Fibroblast of lung (primary cell): ENCODE measurements at places on chromosomes 13 and 19. TPM values are rescaled to one million over a fixed set of nuclear protein-coding genes. Genes with fewer than 3 reads are reported as not detected.
A peak's percentile ranks its signal among the peaks of the same experiment; 100 is the strongest.

The LRRC25 gene
- total RNA-seq, result 1.2 and 4.6 TPM in 2 replicates

The PCDH8 gene
- not detected in 2 replicates for total RNA-seq

The GET3 gene
- 94.1 and 95.3 TPM in 2 replicates for total RNA-seq

DNA sequence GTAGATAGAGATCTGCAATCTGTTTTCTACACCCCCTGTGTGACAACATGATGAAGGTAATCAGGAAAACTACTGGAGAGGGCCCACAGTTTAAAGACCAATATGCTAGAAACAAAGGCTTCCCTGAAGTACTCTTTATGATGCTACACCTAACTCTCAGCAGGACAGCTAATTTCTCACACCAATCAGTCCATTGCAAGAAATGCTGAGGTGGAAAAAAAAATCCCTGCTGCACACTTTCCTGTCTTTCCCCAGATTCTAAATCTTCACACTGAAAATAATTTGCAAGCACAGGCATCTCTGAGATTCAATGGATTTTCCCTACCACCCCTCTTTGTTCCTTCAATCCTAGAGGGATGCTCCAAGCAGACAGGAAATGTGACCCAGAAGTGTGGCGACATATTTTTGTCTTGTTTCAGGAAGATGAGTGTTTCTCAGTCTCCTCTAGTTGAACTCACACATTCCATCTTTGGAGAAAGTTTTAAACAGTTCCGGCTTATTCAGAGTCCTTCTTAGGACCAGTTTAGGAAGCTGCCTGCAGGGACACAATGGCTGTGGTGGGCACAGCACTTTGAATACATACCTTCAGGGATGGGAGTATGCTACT is 671.6 kb downstream of the DIAPH3 start:
- no peak overlapping the region for H3K27ac ChIP-seq
- H3K4me1 ChIP-seq, result peaks cover 13% of the 10 kb centered on the region
- H3K36me3 ChIP-seq, result no peaks in the 10 kb centered on the region
- no peak overlapping the region for H3K4me3 ChIP-seq
- DNase-seq, result peak; percentile 39

- no peak overlapping the region for H3K27ac ChIP-seq
- no peaks in the 10 kb centered on the region for H3K36me3 ChIP-seq
- no peak for DNase-seq
- H3K4me3 ChIP-seq, result no peak overlapping the region
Observed at GRCh38 chr19:7492142-7492541, 3.3 kb upstream of the PEX11G start.

DNA sequence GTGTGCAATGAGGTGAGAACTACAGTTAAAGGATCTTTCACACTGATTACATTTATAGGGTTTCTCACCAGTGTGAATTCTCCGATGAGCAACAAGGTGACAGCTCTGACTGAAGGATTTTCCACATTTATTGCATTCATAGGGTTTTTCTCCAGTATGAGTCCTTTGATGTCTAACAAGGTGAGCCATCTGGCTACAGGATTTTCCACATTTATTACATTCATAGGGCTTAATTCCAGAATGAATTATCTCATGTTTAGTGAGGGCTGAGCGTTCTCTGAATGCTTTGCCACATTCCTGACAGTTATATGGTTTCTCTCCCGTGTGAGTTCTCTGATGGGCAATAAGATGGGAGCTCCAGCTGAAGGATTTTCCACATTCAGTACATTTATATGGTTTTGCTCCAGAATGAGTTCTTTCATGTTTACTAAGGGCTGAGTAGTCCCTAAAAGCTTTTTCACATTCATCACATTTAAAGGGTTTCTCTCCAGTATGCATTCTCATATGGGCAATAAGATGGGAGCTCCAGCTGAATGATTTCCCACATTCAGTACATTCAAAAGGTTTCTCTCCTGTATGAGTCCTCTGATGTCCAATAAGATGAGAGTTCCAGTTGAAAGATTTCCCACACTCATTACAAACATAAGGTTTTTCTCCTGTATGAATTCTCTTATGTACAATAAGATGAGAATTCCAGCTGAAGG is 4.4 kb upstream of the C19orf18 start:
- peak; percentile 19 for DNase-seq
- H3K27me3 ChIP-seq, result no peaks in the 10 kb centered on the region
- no peak overlapping the region for H3K27ac ChIP-seq
- no peak overlapping the region for H3K4me3 ChIP-seq
- H3K4me1 ChIP-seq, result no peaks in the 10 kb centered on the region
- H3K36me3 ChIP-seq, result peaks cover 2% of the 10 kb centered on the region

- no peaks in the 10 kb centered on the region for H3K4me1 ChIP-seq
- H3K27ac ChIP-seq, result no peak overlapping the region
- no peaks in the 10 kb centered on the region for H3K27me3 ChIP-seq
- no peak overlapping the region for H3K4me3 ChIP-seq
- peaks cover 5% of the 10 kb centered on the region for H3K36me3 ChIP-seq
Observed at GRCh38 chr19:5071579-5071978, 102.7 kb downstream of the KDM4B start.

- no peak for DNase-seq
- H3K4me1 ChIP-seq, result no peaks in the 10 kb centered on the region
- peaks cover 1% of the 10 kb centered on the region for H3K36me3 ChIP-seq
- no peak overlapping the region for H3K4me3 ChIP-seq
Observed at GRCh38 chr13:112809332-112810315, 119.8 kb downstream of the ATP11A start.

DNA sequence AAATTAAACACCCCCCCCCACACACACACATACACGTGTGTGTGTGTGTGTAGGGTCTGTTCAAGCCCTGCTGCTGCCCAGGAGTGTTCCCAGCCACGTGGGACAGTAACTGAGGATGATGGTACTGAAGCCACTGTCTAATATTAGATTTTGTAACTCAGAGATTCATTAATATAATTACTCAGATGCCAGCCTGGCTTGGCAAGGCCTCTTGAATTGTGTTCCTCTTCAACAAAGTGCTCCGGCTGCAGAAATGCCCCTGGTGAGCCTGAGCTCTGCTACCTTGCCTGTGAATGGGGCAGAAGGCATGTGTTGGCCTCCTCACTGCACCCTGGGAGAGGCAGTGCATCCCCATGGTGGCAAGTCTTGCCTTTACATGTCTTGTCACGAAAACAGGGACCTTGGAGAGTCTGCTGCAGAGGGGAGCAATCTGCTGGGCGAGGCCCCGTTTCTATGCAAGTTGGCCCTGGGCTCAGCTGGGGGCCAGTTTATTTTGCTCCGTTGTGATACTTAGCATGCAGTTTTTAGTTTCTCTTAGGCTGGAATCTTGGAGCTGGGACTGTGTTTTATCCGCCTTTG is 44.0 kb downstream of the NFIX start:
- peak overlapping the region; percentile 2 for H3K27ac ChIP-seq
- DNase-seq, result no peak
- no peak overlapping the region for H3K4me3 ChIP-seq

DNA sequence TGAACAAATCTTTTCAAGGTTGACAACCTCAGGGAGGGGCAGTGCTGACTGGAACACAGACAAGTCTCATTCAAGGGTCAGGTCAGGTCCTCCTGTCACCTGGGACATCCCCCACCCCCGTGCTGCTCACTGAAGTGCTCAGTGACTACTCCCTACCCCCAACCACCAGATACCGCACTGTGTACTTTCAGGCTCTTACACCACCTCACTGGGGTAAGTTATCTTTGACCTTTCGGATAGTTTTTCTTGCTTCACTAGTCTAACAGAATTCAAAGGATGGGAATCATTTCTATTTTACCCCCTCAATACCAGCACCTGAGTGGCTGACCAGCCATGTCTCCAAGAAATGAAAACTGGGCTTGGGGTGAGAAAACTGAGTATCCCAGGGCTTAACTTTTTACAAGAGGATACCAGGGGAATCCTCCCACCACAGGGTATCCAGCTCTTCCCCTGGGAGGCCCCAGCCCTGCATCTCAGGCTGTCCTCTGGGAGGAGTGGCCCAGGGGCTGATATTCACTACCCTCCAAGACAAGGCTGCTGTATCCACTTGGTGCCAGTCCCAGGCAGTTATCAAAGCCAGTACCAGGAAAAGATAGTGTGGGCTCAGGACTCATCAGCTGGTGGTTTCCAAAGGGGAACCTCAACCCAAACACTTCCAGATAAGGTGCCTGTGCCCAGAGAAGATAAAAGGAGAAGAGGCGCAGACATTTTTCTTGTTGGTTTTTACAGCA is 2.1 kb downstream of the ZNF563 start:
- H3K27ac ChIP-seq, result no peak overlapping the region
- DNase-seq, result no peak
- H3K4me1 ChIP-seq, result peaks cover 6% of the 10 kb centered on the region
- H3K36me3 ChIP-seq, result no peaks in the 10 kb centered on the region

DNA sequence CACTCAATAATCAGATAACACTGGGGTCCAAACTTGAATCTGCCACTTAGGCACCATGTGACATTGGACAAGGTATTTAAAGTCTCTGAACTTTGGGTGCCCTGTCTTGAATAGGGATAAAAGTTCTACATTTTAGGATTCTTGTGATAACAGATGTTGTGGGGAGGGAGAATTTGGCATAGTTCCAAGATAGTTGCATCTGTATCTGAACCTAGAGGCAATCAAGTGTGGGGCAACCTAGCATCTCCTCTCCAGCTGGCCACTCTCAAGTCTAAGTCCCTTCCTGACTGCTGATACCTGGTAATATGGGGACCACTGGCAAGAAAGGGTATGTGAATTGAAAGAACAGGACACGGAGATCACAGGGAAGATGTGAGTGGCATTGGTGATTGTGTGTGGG is 256.1 kb downstream of the FOXO1 start:
- DNase-seq, result no peak
- no peak overlapping the region for H3K4me3 ChIP-seq
- no peak overlapping the region for H3K27ac ChIP-seq
- H3K36me3 ChIP-seq, result no peaks in the 10 kb centered on the region
- H3K4me1 ChIP-seq, result peaks cover 11% of the 10 kb centered on the region
- no peaks in the 10 kb centered on the region for H3K27me3 ChIP-seq

The KLK12 gene
- not detected in 2 replicates for total RNA-seq

DNA sequence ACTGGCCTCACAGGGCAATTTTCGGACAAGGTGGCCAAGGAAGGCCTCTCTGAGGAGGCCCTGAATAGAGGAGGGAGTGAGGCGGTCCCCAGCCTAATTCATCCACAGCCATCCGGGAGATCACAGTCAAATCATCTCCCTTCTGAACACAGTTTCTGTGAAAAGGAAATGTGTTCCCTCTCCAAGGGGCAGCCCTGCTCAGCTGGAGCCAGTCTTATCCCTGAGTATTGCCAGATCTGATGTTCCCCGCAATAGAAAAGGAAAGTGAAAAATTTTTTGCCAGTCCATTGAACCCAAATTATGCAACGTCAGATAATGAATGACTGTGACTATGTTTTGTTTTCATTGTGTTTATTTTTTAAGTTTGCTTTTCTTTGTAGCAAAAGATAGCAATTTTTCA is 125.9 kb downstream of the SIPA1L3 start:
- peaks cover 12% of the 10 kb centered on the region for H3K4me1 ChIP-seq
- no peaks in the 10 kb centered on the region for H3K27me3 ChIP-seq
- no peak overlapping the region for H3K4me3 ChIP-seq
- no peak overlapping the region for H3K27ac ChIP-seq

DNA sequence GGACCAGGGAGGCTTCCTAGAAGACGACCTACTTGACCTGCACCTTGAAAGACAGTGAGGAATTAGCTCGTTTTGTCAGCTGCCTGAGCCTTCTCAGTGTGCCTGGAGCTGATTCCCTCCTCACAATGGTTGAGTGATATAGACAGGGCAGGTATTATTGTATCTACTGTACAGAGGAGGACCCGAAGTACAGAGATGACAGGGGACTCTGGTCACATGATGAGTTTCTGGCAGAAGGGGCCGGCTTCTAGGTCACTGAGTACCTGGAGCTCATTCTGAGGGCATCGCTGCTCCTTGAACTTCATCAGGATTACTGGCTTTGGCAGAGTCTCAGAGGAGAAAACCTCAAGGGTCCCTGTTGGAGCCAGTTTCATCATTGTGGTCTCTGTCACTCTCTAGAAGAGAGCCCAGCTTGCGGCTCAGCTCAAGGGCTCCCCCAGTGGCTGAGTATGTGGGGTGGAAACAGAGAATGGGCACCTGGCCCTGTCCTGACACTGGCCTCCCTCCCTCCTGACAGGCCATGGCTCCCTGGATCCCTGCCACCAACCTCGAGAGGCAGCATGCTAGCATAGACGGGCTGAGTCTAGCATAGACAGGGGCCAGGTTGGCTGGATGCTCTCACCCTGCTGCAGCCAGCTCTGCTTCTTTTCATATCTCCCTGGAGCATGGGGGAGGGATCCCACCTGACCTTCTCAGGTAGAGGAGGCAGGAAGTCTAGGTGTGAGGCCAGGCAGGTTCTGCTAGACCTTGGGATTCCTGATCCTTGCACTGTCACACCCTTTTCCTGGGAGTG is 38.7 kb downstream of the NFIX start:
- H3K4me1 ChIP-seq, result peaks cover 46% of the 10 kb centered on the region
- peak; percentile 59 for DNase-seq
- H3K27me3 ChIP-seq, result no peaks in the 10 kb centered on the region
- H3K36me3 ChIP-seq, result peaks cover 12% of the 10 kb centered on the region
- peak overlapping the region; percentile 32 for H3K27ac ChIP-seq

- H3K27me3 ChIP-seq, result no peaks in the 10 kb centered on the region
- H3K4me1 ChIP-seq, result no peaks in the 10 kb centered on the region
- DNase-seq, result peak; percentile 1
- H3K27ac ChIP-seq, result no peak overlapping the region
Observed at GRCh38 chr13:84865783-84866221, 933.4 kb downstream of the SLITRK6 start.

DNA sequence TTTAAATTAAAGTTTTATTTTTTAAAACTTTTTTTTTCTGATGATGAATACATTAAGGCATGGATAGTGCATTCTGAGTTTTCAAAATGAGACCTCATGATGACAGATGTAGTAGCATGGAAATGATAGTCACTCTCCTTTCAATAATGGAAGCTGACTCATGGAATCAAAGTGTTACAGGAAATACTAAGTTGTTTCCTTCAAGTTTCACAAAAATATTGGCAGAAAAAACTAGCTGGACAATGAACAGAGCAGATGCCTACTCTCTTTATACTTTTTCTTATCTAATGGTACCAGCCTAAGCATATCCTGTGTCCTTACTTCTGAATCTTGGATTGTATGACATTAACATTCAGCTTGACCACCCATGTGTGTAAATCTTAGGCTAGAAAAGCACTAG is 1337.3 kb downstream of the PCDH9 start:
- DNase-seq, result no peak
- no peaks in the 10 kb centered on the region for H3K27me3 ChIP-seq
- no peak overlapping the region for H3K4me3 ChIP-seq
- no peaks in the 10 kb centered on the region for H3K4me1 ChIP-seq
- no peak overlapping the region for H3K27ac ChIP-seq
